Stimulated activated CD8-positive, alpha-beta memory T cell treated with anti-CD3 and anti-CD28 coated beads, Interleukin-4, amount 100 ng/mL, for 4 hours (primary cell): ENCODE measurements at places on chromosomes 13 and 19.

DNA sequence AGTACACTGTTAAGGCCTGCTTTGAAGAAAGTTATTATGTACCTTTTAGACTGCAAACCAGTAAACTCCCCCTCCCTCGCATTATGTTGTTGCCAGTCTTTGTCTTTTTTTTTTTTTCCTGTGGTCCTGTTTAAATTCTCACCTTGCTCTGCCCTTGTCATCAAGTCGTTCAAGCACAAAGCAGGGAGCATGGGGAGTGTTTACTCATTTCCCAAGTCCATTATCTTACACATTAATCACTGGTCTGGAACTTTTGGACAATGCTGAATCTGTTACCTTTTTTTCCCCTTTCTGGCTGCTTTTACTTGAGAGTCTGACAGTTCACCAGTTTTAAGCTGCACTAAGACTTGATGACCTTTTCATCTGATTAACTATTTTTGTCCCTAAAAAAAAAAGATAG, 108.2 kb downstream of the DACH1 start:
- DNase-seq, result no peak

- no peak for DNase-seq
These were observed 3.5 kb downstream of the GPC5 start for GRCh38 chr13:91401920-91402319.

- no peak for DNase-seq
These were observed 1.7 kb downstream of the POLR1G start for GRCh38 chr19:45408121-45408520.

GRCh38 chr13:46983881-46984280, 87.0 kb upstream of the HTR2A start:
- DNase-seq, result no peak

- no peak for DNase-seq
These were observed 37.4 kb upstream of the GATAD2A start for GRCh38 chr19:19368087-19368486.

DNA sequence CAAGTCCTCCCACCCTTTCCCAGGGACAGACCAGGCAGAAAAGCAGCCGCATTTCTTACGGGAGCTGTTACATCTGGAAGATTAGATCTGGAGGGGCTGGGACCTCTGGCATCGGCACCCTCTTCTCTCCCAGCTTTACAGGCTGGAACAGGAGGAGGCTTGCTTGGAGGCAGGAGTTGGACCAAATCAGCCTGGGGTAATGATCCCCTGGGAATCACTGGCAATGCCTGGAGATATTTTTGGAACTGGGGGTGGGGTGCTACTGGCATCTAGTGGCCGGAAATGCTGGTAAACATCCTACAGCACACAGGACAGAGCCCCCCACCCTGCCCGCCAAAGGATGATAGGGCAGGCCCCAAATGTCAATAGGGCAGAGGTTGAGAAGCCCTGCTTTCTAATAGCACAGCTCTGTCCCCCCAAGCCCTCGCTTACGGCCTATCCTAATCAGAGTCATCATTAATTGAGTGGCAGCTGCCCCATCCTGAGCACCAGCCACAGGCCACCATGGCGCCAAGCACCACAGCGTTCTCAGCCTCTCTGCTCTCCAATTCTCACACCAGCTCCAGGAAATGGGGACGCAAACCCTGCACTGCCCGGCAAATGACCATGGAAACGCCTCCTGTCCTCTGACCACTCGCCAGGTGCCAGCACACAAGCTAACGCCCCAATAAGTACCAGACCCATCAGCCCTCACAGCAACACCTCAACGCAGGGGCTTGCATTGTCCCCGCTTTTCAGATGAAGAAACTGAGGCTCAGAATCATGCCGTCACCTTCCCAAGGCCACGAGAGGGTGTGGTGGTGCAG, 20.6 kb downstream of the LRRC4B start:
- DNase-seq, result no peak

- DNase-seq, result no peak
These were observed 357.1 kb downstream of the DCT start for GRCh38 chr13:94122300-94122915.

DNA sequence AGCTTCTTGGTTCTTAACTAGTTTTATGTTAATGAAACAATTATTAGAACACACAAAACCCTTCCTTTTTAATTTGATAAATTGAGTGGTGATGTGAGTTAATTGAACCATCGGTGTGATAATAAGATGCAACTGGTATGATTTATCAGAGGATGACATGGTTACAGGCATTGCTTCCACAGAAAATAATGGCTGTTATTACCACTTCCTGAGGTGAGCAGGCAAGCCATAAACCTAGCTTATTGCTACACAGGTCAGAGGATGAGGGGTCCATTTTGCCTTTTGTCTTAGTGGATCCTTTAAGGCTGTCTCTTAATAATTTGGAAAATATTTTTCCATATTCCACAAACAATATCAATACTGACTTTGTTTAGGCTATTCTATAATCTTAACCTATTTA, 226.6 kb upstream of the EDNRB start:
- no peak for DNase-seq

- no peak for DNase-seq
These were observed 434.1 kb downstream of the ZNF536 start for GRCh38 chr19:30806311-30806710.

GRCh38 chr19:3721131-3721886, 13.1 kb downstream of the TJP3 start:
- DNase-seq, result peak; percentile 60
